Suppressor macrophage (primary cell): ENCODE measurements at places on chromosomes 3 and 15.
A peak's percentile ranks its signal among the peaks of the same experiment; 100 is the strongest.

- no peak for DNase-seq
Observed at GRCh38 chr3:170956647-170957046, 48.2 kb upstream of the EIF5A2 start.

DNA sequence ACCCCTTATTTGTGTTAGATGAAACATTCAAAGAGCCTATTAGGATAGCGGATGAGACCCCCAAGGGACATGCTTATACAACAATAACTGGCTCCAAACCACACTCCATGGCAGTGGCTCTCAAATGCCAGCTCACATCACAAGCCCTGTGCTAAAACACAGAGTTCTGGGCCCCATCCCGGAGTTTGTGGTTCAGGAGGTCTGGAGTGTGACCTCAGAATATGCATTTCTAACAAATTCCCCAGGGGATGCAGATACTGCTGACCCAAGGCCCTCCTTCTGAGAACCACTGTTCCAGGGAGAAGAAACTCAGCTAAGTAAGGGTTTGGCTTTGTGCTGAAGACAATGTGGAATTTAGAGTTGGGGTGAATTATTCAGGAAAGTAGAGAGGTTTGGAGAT, 3.6 kb downstream of the CCRL2 start:
- no peak for DNase-seq

DNA sequence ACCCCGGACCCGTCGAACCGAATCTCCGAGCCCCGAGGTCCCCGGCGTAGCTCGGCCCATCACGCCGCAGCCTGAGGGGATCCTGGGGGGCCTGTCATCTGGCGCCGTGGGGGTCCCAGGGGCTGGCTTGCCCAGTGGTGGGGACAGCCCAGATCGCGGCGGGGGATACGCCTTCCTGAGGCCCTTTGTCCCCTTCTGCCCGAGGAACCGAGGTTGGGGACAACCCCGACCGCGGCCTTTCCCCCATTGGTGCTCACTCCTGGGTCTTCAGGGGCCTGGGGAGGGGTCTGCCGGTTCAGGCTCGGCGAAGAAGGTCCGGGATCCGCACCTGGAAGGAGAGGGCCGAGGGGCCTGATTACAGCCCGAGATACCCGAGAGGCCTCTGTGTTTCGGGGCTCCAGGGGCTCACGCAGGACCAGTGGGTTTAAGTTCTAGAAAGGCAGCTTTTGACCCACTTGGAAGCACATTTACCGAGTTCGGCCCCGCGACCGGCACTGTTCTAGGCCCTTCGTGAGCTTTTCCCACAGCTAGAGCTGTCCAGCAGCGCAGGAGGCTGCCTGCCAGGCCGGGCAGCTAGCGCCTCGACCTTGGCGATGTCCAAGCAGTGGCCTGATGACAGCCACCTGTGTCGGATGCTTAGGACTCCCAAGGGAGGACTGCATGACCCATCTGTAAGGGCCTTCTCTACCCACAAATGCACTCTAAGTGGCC, 504 bp downstream of the ABHD2 start:
- DNase-seq, result peak; percentile 60

DNA sequence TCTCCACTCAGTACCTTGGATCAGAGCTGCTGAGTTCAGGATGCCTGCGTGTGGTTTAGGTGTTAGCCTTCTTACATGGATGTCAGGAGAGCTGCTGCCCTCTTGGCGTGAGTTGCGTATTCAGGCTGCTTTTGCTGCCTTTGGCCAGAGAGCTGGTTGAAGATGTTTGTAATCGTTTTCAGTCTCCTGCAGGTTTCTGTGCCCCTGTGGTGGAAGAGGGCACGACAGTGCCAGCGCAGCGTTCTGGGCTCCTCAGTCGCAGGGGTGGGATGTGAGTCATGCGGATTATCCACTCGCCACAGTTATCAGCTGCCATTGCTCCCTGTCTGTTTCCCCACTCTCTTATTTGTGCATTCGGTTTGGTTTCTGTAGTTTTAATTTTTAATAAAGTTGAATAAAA, 7.0 kb upstream of the PODXL2 start:
- no peak for DNase-seq

DNA sequence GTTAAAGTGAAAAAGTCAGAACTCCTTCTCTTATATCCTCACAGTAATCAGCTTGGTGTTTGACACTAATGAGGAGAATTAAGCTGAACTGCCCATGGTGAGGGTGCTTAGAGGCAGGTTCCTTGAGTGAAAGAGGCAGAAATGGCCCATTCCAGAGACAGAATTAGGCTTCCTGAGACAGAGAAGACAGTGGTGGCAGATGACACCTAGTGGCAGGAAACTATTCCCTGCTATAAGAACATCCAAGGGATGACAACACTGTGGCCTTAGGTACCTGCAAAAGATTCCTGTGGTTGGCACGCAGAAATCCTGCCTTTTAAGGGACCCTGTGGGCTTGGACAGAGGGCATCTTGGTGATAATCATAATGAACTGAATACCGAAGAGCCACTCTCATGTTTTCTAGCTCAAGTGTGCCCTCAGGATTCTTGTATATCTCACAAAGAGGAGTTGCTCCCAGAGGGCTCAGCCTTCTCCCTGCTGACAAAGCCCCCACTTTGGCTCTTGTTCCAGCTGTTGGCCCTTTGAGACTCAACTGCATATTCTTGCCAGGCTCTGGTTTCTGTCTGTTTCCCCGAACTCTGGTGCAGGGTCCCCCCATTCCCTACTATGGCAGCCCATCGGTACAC, 56.0 kb downstream of the KBTBD12 start:
- DNase-seq, result peak; percentile 74

- DNase-seq, result peak; percentile 24
Observed at GRCh38 chr3:102223132-102223531, 211.7 kb upstream of the ZPLD1 start.

GRCh38 chr3:47578691-47579632, at the start of gene CSPG5:
Gene CSPG5 (minus strand): TSS chr3:47578865. CDS start chr3:47578693, 172 bp downstream.
- peak; percentile 17 for DNase-seq

DNA sequence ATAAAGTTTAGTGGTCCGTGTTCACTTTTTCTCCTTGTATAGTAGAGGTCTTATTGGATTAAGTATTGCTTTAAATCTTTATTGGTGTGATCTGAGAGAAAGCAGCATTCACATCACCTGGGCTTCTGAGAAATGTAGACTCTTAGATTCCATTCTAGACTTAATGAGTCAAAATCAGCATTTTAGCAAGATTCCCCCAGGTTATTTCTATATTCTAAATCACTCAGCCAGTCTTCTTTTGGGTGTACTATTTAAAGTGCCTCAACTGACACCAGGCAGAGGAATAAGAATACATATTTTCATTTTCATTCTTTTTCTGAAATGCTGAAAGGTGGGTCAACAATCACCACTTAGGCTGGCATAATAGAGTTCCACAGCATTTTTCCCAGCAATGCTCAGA, 481.7 kb downstream of the TUSC7 start:
- DNase-seq, result no peak

GRCh38 chr3:54045061-54045815, 77.1 kb upstream of the CACNA2D3 start:
- no peak for DNase-seq

DNA sequence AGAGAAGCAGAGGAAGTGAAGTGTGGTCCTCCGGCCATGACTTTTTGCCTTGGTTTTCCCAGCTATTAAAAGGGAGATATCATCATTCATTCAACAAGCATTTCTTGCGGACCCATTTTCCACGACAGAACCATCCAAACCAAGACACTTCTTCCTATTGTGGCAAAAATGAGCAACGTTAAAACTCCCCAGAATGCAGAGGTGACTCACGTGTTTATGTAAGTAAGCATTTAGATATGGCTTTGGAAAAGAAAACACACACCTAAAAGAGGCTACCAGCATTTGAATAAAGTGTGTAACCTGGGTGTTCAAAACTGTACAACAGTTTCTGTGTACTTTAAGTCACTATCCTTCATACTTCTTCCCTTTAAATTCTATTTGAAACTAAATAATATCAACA, 181.3 kb downstream of the RORA start:
- no peak for DNase-seq

- peak; percentile 95 for DNase-seq
Observed at GRCh38 chr3:12349895-12350811, 61.3 kb downstream of the PPARG start.

- DNase-seq, result no peak
Observed at GRCh38 chr3:8555725-8556472, 54.3 kb downstream of the LMCD1 start.

DNA sequence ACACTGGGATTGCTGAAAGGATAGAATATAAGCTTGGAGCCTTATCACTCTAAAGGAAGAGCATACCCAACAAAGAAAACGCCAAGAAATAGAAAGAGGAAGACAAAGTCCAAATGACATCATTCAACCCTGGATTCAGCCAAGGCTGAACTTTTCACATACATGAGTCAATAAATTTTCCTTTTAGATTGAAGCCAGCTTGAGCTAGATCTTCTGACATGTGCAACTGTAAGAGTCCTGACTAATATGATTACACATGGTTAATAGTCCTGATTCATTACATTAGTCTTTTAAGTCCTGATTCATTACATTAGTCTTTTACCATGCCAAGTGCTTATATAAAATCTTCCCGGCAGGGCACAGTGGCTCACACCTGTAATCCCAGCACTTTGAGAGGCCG, 13.6 kb upstream of the DENND6A start:
- DNase-seq, result peak; percentile 59

- peak; percentile 60 for DNase-seq
Observed at GRCh38 chr15:88657326-88658069, 18.7 kb downstream of the ISG20 start.

GRCh38 chr15:97521381-97522285, 438.9 kb upstream of the ARRDC4 start:
- no peak for DNase-seq

DNA sequence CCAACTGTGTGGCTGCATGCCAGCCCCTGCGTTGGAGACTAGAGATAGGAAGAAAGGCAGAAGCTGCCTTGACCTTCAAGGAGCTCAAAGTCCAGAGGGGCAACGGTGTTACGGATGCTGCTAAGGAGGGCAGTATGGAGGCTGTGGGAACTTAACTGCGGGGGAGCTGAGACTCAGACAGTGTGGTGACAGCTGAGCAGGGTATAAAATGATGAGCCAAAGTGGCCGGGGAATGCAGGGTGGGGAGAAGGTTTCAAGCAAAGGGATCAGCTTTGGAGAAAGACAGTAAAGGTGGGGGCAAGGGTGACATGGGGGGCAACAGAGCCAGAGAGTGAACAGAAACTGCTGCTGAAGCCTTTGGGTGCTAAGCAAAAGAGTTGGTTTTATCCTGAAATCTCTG, 6.2 kb upstream of the CYP1A2 start:
- DNase-seq, result no peak

DNA sequence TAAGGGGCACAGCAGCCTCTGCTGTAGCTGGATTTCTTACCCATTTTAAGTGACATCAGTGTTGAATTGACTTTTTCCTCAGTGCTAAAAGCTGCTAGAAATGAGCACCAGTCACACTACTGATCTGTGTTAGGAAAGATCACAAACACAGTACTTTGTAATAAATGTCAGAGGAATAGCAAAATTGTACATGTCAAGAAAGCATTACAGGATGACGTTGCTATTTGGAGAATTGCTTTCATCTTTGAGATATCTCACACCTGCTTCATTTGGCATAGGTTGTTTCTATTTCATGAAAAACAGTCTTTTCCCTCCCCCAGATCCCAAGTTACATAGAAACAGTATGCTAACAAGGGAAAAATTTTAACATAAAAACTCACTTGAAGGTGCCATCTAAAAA, 77.8 kb downstream of the SLC25A26 start:
- DNase-seq, result no peak

DNA sequence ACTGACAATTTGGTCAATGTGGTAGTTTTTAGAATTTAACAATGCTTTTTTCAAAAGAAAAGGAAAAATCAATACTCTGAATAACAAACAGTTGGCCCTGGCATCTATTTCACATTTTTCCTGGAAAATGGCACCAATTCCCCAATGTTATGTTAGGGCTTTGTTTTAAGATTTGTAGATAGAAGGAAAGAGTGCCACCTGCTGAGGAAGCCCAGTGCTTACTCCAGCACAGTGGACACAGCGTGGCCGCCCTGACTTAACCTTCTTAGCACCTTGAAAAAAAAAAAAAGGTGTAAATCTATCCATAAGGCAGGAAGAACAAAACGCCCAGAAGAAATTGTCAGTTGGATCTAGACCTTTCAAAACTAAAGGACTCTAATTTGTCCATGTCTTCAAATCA, 110.7 kb upstream of the CNTN4 start:
- DNase-seq, result no peak

DNA sequence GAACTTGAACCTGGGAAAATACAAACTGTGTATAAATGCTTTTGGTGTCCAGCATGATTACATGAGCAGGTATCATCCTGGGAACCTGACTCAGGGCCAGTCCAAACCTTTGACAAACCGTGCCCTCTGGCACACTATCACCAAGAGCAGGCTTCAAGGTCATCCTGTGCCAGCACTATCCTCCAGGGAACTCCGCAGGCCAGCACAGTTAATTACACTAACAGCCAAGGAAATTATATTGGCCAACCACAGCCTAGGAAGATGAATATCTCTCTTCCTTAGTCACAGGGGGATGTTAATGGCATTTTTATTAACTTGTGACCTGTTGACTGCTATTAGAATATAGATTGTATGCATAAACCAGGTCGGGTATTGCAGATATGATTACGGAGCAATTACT, 262.0 kb downstream of the TUSC7 start:
- no peak for DNase-seq

DNA sequence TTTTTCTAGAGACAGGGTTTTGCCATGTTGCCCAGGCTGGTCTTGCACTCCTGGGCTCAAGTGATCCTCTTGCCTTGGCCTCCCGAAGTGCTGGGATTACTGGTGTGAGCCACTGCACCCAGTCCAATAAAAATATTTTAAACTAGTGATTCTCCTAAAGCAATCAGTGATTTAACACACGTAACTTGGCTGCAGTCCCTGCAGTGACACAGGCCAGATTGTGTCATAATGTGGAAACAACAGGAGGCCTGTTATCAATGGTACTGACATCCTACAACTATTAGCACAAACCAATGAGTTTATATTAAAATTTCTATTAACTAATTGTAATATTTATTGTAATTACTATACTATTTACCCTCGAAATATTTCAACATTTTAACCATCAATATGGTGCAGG, 1.6 kb upstream of the SEC61A1 start:
- DNase-seq, result no peak

GRCh38 chr15:101431301-101431700, 58.2 kb downstream of the PCSK6 start:
- DNase-seq, result no peak

DNA sequence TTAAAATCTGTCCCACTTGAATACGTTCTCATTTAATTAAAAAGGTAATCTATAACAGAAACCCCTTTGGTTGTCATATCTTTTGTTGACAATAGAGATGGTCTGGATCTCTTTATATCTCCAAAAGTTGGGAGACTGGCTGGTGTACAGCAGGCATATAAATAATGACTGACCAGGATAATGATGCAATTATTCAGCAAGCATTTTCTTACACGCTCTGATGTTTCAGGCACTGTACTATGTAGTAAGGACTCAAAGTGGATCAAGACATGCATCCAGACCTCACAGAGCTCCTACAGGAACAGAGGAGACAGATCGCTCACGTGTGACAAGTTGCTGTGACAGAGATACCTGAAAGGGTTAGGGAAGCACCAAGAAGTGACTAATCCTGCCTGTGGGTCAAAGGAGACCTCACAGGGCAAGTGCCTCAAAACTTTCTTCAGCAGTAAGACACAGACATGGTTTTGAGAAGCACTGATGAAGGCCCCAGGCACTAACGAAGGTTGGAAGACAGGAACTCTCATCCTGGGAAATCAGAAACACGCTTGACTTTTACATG, 25.7 kb downstream of the VPS39 start:
- DNase-seq, result peak; percentile 19
